ENCODE measurements at places on chromosomes 4 and X. TPM values are rescaled to one million over a fixed set of nuclear protein-coding genes. Genes with fewer than 3 reads are reported as not detected.

DNA sequence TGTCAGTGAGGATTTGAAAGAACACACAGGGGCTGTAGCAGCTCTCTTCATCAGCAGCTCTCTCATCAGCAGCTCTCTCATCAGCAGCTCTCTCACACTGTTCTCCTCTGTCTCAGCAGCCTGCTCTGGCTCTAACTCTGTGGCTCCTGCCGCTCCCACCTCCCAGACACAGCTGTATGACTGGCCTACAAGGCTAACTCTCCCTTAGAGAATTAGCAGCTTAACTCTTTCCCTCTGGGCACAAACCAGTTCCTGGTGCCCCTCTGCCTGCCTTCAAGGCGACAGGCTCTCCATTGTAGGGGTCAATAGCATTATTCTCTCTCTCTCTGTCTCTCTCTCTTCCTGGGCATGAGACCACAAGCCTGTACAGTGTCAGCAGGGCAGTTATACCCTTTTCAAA is 385.6 kb upstream of the PCDH10 start:
- no peaks in the 10 kb centered on the region for H3K36me3 ChIP-seq
- no peak for DNase-seq

The SHROOM4 gene
- not detected for total RNA-seq

DNA sequence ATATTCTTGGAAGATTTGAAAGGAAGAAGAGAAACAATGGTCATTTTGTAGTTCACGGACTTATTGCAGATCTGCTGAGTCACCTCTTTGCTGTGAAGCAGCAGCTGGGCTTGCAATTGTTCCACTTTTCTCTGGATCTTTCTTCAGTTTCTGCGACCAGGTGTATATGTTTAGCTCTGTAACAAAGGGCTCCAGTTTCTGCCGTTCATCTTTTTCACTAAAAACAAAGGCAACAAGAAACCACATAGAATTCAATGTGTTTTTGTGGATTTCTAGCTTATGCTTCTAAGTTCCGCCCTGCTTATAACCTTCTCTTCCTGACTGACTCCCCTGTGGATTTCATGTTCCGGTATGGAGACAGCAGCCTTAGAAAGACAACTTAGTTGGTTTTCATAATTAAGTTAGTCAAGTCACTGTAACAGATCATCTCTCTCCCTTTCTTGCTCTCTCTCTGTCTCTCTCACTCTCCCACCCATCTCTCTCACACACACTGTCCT is 121.6 kb upstream of the EPHA5 start:
- no peak for DNase-seq
- H3K36me3 ChIP-seq, result no peaks in the 10 kb centered on the region
- no peak overlapping the region for H3K4me3 ChIP-seq

DNA sequence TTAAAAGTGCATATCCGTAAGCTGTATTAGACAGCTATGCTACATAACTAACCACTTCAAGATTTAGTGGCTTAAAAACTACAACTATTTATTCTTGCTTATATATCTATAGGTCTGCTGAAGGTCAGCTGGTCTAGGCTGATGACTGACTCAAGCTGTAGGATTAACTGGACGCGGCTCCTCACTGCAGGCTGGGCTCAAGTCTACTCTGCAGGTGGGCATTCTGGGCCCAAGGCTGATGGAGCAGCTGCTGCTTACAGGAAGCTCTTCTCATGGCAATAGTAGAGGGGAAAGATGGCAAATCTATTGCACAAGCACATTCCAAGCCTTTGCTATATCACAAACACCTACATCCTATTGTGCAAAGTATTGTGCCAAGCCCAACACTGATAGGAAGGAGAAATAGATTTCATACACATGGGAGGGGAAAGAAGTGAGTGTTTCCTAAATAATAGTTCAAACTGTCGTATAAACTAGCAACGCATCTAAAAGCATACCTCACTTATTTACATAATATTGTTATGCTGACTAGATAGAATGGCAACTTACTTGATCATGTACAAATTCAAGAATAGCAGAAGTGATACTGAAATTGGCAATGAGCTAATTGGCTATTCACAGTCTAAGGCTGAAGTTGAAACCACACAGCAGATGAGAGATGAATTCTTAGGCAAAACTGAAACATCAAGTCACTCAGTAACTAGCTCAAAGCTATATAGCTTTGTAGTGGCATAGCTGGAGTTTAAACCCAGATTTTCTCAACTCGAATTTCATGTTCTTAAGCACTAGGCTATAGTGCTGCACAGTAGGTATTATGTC is 263.8 kb downstream of the NKX6-1 start:
- no peak overlapping the region for H3K27ac ChIP-seq
- no peak for DNase-seq
- no peaks in the 10 kb centered on the region for H3K4me1 ChIP-seq
- no peaks in the 10 kb centered on the region for H3K36me3 ChIP-seq
- H3K27me3 ChIP-seq, result no peaks in the 10 kb centered on the region

DNA sequence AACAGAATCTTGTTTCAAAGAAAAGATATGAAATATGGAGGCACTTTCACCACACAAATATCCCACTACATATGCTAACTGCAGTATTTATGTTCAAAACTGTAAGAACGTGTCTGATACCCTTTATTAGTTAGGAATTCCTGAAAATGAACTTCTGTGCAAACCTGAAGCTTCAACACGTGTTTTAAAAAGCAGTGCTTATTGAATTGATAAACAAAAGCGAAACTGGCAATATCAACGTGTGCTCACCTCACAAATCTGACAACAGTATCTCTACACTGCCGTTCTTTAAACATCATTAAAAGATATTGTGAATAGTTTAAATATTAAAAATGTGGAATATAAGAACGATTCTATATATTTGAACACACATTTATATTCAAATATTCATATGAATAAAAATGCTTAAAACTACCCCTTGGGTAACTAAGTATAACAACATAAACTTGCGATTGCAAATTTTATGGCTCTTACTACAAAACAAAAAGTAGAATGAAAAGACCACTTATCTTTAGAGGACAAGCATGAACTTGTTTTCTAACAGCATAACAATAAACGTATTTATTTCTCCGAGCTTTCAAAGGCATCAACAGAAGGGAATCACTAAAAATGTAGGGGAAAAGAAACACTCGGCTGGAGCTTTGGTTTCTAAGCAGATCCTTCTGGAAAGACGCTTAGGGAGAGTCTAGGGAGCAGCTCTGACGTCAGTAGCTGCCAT is at the start of gene LRP2BP:
TSS of gene LRP2BP (minus strand) at position 687 of the 718 bp plus-strand sequence. CDS start 17,738 bp downstream, outside the sequence.
- H3K4me3 ChIP-seq, result peak within 1 kb of the TSS; percentile 75
- peaks cover 10% of the 10 kb centered on the region for H3K36me3 ChIP-seq
- H3K4me1 ChIP-seq, result peaks cover 16% of the 10 kb centered on the region
- no peaks in the 10 kb centered on the region for H3K27me3 ChIP-seq
- H3K27ac ChIP-seq, result peak within 1 kb of the TSS; percentile 98

GRCh38 chr4:46124773-46125413 is 1.0 kb upstream of the GABRG1 start:
- H3K4me3 ChIP-seq, result no peak overlapping the region
- DNase-seq, result no peak
- no peaks in the 10 kb centered on the region for H3K27me3 ChIP-seq
- no peaks in the 10 kb centered on the region for H3K36me3 ChIP-seq
- H3K27ac ChIP-seq, result no peak overlapping the region
- H3K4me1 ChIP-seq, result no peaks in the 10 kb centered on the region

The RENBP gene
- 4.6 TPM for total RNA-seq

The CD40LG gene
- 9.2 TPM for total RNA-seq

- H3K27ac ChIP-seq, result no peak overlapping the region
- H3K36me3 ChIP-seq, result no peaks in the 10 kb centered on the region
- H3K4me1 ChIP-seq, result no peaks in the 10 kb centered on the region
- H3K4me3 ChIP-seq, result no peak overlapping the region
Measured at GRCh38 chr4:109091727-109092409, 210.6 kb downstream of the COL25A1 start.

GRCh38 chr4:13331827-13332226 is 152.3 kb downstream of the RAB28 start:
- H3K36me3 ChIP-seq, result no peaks in the 10 kb centered on the region
- no peak overlapping the region for H3K4me3 ChIP-seq
- no peaks in the 10 kb centered on the region for H3K27me3 ChIP-seq
- no peak overlapping the region for H3K27ac ChIP-seq

The HTR2C gene
- not detected for total RNA-seq

The SLITRK2 gene
- not detected for total RNA-seq

The TKTL2 gene
- not detected for total RNA-seq

DNA sequence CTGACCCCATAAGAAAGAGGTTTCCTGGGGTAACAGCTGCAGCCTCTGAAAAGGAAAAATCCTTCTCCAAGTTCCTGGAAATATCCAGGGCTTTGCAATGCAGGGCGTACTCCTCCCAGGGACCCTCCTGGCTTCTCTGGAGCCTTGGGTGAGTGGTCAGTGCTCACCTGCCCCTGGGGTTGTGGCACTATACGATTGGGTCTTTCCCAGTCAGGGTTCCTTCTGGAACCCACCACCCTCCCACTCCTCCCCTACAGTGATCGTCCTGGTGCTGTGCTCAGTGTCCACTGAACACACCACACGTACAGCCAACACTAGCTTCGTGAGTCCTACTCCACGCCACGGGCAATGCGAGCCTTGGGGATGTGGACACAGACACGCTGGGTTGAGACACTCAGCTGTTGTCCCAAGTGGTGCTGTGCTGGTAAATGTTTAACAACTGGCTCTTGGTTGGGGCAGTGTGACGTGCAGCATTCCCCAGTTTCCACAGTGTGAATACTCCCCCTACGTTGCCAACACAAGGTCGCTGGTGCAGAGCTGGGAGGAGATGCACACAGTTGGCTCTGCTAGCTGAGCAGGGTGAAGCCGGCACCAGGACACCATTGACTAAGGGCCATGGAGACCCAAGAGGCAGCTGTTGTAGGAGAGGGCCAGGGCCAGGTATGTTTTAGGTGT is 65.4 kb downstream of the HTRA3 start:
- H3K4me3 ChIP-seq, result no peak overlapping the region
- no peaks in the 10 kb centered on the region for H3K36me3 ChIP-seq
- DNase-seq, result no peak
- H3K27ac ChIP-seq, result no peak overlapping the region
- H3K27me3 ChIP-seq, result no peaks in the 10 kb centered on the region

DNA sequence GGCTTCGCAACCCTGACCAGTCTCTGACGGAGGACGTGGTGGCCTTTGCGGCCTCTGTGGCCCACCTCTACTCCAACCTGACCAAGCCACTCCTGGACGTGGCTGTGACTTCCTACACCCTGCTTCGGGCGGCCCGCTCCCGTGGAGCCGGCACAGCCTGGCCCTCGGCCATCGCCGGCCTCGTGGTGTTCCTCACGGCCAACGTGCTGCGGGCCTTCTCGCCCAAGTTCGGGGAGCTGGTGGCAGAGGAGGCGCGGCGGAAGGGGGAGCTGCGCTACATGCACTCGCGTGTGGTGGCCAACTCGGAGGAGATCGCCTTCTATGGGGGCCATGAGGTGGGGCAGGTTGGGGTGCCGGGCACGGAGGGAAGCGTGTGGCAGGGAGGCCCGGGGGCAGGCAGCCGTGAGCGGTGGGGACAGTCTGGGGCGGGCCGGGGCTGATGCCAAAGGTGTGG is 1.2 kb downstream of the ABCD1 start:
- peak overlapping the region; percentile 61 for H3K27ac ChIP-seq
- peaks cover 17% of the 10 kb centered on the region for H3K4me1 ChIP-seq
- H3K27me3 ChIP-seq, result no peaks in the 10 kb centered on the region

The HS3ST1 gene
- total RNA-seq, result 0.35 TPM

The UGT2B11 gene
- total RNA-seq, result not detected

DNA sequence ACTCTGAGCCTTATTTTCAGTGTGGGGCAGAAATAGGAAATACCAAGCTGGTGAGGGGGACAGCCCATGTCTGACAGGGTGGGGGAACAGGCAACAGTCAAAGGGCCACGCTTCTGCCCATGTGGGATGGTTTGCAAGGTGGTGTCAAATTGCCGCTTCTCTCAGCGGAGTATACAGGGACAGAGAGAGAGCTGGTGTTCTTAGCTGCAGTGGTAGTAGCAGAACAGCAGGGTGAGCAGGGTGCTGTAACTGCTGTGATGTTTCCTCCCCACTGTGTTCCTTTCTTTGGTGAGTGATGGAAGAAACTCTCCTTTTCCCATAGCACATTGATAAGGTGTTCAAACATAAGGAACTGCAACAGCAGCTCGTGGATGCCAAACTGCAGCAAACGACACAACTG is 37.9 kb downstream of the RBBP7 start:
- H3K4me3 ChIP-seq, result no peak overlapping the region
- H3K27ac ChIP-seq, result no peak overlapping the region
- no peaks in the 10 kb centered on the region for H3K4me1 ChIP-seq
- H3K27me3 ChIP-seq, result no peaks in the 10 kb centered on the region
- no peak for DNase-seq
- H3K36me3 ChIP-seq, result peaks cover 12% of the 10 kb centered on the region

DNA sequence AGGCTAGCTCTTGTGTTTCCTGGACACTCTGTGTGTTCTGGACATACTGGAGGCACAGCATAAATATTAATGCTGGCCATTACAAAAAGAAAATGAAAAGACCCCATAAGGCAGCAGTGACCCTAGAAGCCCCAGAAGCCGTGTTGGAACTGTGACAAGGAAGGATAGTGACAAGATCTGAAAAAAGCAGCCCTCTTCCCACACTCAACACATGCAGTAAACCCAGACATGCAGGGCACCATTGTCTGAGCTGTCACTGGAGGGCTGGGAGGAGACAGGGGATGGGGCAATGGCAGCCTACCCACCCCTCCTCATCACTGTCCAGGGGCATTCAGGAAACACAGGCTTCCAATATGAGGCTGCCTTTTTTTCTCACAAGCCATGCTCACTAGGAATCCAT is 6.5 kb downstream of the TRIM2 start:
- no peak for DNase-seq
- H3K36me3 ChIP-seq, result no peaks in the 10 kb centered on the region
- H3K27me3 ChIP-seq, result no peaks in the 10 kb centered on the region

- no peaks in the 10 kb centered on the region for H3K36me3 ChIP-seq
- H3K27ac ChIP-seq, result peak overlapping the region; percentile 89
- DNase-seq, result peak; percentile 59
- peak overlapping the region; percentile 78 for H3K4me3 ChIP-seq
Measured at GRCh38 chrX:119690921-119691716, 1.8 kb downstream of the SEPTIN6 start.

DNA sequence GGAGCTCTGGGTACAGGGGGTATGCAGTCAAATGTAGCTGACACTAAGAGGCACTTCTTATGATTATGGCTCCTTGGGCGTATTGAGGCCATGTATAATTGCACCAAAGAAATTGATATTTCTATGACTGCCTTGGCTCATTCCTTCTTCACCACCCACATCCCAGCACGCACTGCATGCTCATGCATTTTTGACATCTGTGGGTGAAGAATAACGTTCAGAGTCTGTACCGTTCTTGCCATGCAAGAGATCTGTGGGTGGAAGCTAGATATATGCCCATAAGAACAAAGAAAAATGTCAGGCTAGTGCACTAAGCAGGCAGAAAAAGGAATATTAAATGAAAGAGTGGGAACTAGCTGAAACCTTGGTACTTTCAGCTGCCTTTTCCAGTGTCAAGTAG is 93.4 kb downstream of the EMCN start:
- H3K27me3 ChIP-seq, result no peaks in the 10 kb centered on the region
- H3K27ac ChIP-seq, result no peak overlapping the region
- no peaks in the 10 kb centered on the region for H3K36me3 ChIP-seq
- H3K4me1 ChIP-seq, result no peaks in the 10 kb centered on the region
- no peak for DNase-seq

GRCh38 chr4:126405369-126405982 is 1090.7 kb downstream of the FAT4 start:
- no peaks in the 10 kb centered on the region for H3K27me3 ChIP-seq
- DNase-seq, result no peak

The APELA gene
- not detected for total RNA-seq

The ADH1C gene
- not detected for total RNA-seq

- no peaks in the 10 kb centered on the region for H3K4me1 ChIP-seq
- no peak for DNase-seq
- H3K36me3 ChIP-seq, result no peaks in the 10 kb centered on the region
- H3K4me3 ChIP-seq, result no peak overlapping the region
- H3K27me3 ChIP-seq, result no peaks in the 10 kb centered on the region
Measured at GRCh38 chr4:41400296-41400695, 137.7 kb upstream of the LIMCH1 start.

Measured in CD8-positive, alpha-beta memory T cell (primary cell).